Nephron progenitor cell (in vitro differentiated cells): ENCODE measurements at places on chromosomes 6 and 20.

- DNase-seq, result no peak
Measured at GRCh38 chr6:17457405-17457804, 64.0 kb downstream of the CAP2 start.

GRCh38 chr6:161507375-161507774, 233.5 kb upstream of the AGPAT4 start:
- no peak for DNase-seq

DNA sequence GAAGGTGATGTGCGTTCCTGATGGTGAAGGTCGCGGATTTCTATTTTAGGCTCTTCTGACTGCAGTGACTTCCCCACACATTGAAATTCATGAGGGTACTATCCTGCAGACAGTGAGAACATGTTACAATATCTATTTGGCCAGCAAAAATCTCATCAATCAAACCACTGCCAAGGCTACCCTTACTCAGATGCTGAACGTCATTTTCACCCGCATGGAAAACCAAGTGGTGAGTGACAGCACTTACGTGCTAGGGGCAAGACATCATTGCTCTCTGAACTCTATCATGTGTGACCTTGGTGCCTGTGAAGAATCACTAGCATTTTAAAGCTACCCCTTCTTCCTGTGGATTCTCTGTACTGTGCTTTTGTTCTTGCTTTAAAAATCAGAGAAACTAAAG, 31.1 kb downstream of the ARFGEF2 start:
- DNase-seq, result no peak

- peak; percentile 73 for DNase-seq
Measured at GRCh38 chr6:109455437-109456110, at the start of gene MICAL1. Gene MICAL1 (minus strand): TSS chr6:109455772. CDS start chr6:109454196, 1,576 bp downstream.

DNA sequence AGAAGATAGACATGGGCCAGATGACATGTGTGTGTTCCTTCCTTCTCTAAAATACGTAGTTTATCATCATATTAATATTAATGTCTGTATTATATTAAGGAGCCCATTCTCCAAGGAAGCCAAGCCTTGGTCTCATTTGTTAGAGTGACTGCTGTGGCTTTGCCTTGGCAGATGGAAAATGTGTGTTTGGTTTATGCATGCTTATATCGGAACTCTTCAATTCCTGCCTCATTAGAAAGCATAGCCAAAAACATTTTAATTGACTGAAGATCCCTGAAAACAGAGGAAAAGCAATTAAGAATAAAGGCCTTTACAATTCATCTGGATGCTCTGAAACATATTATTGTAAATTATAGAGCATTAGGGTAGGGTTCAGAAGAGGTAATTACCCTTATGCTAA, 106.4 kb downstream of the COL9A1 start:
- no peak for DNase-seq

- DNase-seq, result no peak
Measured at GRCh38 chr6:1672379-1672778, 62.7 kb downstream of the FOXC1 start.

GRCh38 chr6:122042960-122043735, 356.3 kb upstream of the HSF2 start:
- DNase-seq, result peak; percentile 36

DNA sequence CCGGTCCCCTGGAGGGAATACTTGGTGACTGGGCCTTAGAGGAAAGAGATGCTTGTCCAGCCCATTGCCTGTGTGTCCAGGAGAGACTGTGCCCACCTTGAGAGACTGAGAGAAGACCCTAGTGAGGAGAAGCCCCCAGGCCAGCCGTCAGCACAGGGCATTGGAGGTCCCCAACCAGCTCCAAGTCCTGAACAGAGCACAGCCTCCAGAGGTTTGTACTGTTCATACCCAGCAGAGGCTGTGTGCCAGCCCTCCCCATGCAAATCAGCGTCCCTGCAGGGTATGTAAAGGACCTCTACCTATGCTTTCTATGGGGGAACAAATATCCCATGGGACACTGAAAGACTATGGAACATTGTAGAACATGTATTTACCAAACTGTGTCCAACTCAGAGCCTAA, 8.4 kb downstream of the HLA-E start:
- no peak for DNase-seq

GRCh38 chr6:106790149-106790770, 160.9 kb downstream of the QRSL1 start:
- no peak for DNase-seq

DNA sequence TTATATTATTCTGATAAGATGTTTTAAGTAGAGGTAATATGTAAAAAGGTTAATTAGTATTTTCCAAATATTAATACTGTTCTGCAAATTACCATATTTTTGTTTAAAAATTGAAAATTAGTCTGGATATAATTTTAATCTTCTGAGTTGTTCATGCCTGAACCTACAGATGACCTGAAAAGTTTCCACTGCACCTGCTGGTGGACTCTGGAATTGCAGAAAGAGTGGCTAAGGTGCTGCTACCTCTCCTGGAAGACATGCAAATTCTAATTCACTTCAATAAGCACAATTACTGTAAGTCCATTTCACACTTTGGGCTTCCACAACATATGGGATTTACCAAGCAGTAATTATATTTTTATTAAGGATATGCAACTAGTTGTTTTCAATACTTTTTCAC, 77.7 kb upstream of the OLIG3 start:
- DNase-seq, result peak; percentile 52

- DNase-seq, result no peak
Measured at GRCh38 chr20:19692100-19692499, 66.0 kb upstream of the RIN2 start.

DNA sequence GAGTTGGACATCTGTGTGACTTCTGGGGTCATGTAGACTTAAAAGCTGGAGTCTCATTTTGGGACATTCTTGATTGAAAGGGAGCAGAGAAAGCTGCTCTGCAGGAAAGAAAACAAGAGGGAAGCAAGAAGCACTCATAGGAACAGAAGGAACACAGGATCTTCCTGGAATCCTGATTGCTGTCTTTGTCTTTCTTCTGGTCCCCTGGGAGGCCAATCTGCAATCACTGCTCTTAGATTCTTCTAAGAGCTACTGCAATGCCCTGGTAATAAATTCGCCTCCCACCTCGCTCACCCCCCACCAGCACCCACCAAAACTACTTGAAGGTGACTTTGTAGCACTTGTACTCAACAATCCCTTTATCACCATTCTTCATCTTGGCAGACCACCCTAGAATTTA, 51.8 kb downstream of the SLC35B3 start:
- DNase-seq, result no peak

DNA sequence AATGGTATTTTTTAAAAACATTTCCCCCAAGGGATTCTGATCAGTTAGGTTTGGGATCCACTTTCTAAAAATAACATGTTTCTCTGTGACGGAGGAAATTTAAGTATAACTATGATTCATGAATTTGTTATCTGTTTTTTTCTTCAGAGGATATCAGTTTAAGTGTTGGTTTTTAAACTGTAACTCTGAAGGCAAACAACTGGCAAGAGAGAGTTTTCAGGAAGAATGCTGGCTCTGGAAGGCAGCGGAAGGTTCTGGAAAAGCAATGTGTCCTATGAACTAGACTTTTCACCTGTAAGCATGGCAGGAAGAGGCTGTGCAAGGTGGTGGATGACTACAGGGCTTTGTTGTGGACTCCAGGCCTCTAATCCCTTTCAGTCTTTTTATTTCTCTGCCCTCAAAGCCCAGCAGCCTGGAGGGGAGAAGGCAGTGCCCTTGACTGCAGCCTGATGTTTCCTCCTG, 153.1 kb downstream of the GMPR start:
- no peak for DNase-seq

DNA sequence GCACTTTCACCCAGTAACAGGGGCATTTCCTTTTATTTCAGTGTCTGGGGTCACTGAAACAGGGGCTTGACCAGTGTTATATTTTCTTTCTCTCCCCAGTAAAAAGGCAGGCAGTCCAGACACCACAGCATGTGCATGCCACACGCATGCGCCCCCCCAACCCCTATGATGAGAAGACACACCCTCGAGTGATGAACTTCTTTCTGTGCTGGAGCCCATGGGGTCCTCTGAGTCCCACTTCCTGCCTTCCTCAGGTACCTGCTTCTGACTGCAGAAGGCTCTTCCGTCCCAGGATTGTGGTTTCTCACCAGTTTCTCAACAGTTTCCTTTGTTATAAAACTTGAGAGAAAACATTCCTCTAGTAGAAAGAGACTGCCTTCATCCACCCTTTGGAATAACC, 45.7 kb upstream of the TMEM181 start:
- no peak for DNase-seq

DNA sequence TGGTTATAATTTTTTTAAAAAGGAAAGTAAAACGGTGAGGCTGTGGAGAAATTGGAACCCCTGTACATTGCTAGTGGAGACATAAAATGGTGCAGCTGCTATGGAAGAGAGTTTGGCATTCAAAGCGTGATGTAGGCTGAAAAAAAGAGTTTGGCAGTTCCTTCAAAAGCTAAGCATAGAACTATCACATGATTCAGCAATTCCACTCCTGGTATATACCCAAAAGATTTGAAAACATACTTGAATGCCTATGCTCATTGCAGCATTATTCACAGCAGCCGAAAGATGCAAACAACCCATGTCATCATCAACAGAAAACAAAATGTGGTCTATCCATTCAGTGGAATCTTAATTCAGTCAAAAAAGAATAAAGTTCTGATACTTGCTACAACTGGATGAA, 4.5 kb upstream of the SGK2 start:
- no peak for DNase-seq

DNA sequence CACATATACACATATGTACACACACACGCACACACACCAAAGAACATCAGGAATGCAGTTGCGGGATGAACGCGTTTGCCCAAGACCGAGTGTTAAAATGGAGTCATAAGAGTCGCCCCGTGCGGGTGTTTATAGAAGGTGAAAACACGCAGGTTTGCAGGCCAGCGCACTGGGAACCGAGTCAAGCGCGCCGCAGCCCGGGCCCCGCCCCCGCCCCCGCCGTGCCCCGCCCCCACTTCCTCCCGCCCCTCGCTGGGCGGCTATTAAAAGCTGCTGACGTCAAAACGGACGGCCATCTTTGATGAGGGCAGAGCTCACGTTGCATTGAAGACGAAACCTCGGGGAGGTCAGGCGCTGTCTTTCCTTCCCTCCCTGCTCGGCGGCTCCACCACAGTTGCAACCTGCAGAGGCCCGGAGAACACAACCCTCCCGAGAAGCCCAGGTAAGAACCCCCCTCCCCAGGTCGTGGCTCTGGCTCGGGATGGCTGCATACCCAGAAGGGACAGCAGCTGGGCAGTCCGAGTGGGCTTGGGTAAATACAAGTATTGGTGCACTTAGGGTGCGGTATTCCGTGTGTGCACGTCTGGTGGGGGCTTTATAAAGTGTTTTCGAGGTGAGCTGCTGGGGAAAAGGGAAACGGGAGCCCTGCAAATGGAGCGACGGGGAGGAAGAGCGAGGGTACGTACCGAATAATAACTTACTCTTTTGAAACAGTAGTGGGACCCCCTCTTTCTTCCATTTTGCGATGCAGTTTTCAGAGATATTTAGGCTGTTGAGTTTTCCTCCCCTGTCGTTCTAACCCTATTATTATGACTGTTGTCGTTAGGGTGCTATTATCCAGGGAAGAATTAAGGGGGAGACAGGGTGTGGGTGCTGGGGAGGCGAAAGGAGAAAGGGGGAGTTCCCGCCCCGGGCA, at the start of gene SNAP25:
Gene SNAP25 (plus strand): TSS at position 295 of the 916 bp plus-strand sequence. CDS start 56,662 bp downstream, outside the sequence.
- DNase-seq, result peak; percentile 83

GRCh38 chr6:41642960-41643898, 5.0 kb downstream of the MDFI start:
- DNase-seq, result no peak

DNA sequence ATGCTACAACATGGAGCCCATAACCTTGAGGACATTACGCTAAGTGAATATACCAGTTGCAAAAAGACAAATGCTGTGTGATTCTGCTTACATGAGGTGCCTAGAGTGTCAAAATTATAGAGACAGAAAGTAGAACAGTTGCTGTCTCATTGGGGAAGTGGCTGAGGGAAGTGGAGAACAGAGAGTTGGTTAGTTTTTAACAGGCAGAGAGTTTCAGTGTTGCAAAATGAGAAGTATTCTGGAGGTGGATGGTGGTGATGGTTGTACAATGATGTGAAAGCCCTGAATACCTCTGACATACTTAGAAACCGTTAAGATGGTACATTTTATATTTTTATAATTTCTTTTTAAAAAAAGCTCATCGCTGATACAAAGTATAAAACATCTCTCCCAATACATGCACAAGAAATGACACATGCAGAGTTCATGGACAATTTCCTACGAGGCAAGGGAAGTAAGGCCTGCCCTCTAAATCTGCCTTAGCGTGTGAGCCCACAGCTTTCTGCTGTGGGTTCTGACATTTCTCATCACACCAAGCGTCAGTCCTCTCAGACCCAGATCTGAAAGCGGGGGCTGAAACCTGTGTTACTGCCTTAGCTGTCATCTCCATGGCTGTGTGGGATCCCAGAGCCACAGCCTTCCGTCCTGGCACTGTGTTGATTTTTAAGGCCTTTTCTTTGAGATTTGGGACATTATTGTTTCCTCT, 126.0 kb downstream of the RNASET2 start:
- DNase-seq, result no peak

DNA sequence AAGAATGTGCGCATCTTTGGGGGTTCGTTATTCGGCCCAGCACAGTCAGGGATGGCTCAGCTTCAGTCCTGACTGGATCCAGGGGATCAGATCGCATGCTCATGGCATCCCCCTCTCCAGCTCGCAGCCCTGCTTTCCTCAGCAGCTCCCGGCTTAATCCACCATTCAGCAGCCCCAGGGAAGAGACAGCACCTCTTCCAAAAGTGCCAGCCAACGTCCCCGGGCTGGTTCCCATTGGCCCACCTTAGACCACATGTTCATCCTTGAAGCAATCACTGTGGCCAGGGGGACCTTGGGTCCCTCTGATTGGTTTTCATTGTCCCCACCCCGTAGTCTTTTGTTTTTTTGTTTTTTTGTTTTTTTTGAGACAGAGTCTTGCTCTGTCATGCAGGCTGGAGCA, 188.7 kb downstream of the ZMYND8 start:
- no peak for DNase-seq

DNA sequence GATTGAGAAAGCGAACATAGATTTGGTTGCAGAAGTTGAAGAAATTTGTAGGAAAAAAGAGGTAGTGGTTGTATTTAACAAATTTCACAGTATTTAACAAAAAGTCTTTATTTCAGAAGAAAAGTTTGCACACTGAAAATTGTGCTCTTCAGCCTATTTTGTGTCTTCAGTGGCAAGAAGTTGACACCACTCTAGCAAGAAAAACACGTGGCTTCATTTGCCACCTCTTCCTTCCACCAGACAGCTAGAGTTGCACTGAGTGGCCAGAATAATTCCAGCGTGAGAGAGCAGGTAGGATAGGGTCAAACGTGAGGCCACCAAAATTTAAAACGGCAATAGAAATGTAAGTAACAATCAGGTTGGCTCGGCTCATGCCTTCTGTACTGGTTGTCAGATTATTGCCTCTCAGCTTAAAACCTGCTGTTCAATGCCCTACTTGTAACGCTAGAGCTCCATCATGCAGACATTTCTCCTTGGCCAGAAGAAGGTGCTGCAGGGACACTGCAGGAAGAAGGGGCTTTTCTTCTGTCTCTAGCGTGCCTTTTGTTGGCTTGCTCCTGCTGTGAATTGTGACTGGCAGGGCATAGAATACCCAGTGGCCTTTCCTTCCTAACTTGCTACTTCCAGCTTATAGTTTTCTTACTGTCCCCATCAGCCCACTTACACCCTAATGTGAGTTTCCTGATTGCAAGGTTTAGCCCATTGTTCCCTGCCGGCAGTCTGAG, 12.1 kb downstream of the TRAPPC3L start:
- no peak for DNase-seq
